ENCODE measurements at places on chromosomes 13 and 19.

GRCh38 chr13:59562924-59563323 is 600.8 kb downstream of the DIAPH3 start:
- DNase-seq: no peak

- no peak for DNase-seq
These were observed 2049.5 kb upstream of the PRR20A start for GRCh38 chr13:55091172-55091571.

- DNase-seq: peak; percentile 9
These were observed 78.9 kb downstream of the FLT1 start for GRCh38 chr13:28415994-28416421.

DNA sequence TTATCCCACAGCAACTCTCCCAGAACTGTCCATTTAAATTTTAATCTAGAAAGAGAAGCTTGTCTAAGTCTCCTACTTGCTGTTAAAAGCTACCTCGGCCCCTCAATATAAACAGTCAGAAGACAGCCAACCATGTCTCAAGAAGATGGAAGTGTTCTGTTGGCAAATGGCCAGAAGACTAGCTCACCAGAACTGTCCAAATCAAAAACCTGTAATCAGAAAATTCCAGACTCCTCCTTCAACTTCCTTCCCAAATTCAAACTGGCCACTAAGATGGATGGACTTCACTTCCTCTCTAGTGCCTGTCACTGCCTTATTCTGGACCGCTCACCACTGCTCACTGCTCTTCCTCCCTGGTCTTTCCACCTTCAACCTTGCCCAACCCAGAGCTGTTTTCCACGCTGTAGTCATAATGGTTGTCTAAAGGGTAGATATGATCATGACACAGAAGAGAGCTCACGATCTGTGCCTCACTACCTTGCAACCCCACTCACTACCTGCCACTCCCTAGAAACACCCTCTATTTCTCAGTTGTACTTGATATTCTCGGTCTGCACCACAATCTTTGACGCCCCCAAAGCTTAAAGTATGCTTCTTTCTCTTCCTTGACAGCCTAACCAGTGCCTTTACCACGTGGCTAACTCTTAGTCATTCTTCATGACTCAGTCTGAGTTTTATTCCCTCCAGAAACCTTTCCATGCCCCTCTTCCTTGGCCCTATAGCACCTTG is 9.2 kb downstream of the FGF14 start:
- DNase-seq: no peak

DNA sequence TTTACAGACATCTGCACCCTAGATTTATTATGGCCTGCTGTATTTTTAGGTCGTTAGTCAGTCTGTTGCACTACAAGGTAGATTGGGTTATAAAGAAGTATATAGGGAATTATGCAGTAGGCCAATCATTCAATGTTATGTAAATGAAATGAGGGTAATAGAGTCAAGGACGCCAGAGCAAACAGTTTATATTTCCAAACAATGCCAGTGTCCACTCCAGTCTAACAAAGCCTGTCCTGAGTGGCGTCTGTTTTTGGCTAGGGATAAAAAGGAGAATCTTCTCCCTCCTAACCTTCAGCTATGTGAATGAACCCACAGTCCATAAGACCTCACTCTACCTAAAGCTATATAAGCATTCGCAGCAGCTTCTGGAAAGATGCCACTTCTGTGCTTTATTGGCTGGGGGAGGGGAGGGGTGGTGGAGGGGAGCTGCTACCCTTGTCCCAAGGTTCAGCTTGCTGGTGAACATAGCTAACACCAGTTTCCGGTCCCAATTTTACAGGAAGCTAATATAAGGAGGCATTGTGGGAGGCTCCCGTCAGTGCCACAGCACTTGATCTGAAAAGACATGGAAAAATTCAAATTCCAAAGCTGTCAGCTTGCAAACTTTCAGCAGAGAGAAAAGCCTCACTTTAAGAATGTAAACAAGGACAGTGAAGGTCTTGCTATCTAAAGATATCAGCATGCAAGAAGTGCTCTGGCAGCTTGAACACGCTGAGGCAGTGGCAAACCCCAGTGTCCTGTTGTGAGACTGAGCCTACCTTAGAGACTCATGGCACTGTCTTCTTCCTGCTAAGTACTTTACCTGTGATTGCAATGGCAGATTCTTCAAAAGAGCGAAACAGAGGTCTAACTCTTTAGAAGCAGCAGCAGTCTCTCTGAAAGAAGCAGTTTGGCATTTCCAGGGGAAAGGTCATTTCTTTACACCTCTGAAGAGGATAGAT is 369.9 kb downstream of the PCDH9 start:
- DNase-seq: peak; percentile 45

GRCh38 chr19:6103217-6103644 is 7.1 kb downstream of the RFX2 start:
- DNase-seq: no peak

DNA sequence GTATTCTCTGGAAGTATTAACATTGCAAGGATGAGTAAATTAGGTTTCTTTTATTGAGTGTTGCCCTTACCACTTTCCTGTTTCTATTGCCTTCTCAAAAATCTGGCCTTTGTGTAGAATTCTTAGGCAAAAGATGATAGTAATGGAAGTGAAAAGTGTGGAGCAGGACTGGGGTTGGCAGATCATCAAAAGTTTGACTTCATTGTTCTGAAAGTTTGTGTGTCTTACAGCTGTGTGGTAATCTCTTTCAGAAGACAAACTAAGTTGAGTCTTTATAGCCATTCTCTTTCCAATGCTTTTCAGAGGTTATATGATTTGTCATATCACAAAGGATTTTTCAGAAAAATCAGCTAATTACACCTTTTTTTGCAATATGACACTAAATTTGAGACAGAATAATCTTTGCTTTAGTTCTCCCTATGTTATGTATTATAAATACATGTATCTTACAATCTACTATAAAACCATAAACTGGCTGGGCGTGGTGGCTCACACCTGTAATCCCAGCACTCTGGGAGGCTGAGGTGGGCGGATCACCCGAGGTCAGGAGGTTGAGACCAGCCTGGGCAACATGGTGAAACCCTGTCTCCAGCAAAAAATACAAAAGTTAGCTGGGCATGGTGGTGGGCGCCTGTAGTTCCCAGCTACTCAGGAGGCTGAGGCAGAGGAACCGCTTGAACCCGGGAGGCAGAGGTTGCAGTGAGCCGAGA is 8.7 kb upstream of the KCNRG start:
- DNase-seq: no peak

DNA sequence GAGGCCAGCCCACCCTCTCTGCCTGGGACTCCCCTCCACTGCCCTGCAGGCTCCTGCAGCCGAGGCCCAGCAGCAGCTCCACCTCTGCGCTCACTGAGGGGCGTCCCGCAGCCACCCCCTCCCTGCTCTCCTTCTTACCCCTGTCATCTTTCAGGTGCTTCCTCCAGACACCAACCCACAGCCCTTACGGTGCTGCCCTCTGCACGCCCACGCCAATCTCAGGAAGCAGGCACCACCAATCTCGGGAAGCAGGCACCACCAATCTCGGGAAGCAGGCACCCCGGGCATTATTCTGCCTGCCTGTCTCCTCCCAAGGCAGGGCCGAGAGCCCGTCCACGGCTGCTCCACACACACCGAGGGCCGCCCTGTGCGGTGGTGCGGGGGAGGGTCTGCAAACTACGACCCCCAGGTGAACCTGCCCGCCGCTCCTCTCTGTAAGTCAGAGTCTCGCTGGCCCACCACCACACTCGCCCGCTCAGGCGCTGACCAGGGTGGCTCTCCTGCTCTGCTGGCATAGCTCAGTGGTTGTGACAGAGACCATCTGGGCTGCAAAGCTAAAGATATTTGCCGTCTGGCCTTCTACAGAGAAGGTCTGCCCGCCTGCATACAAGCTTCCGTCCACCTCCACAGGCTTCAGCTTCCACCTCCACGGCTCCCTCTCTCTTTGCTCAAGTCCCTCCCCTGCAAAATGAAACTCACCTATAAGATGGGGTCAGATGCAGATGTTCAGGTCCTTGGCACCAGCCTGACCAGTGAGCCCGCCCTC is 2.9 kb downstream of the LSM7 start:
- DNase-seq: no peak

DNA sequence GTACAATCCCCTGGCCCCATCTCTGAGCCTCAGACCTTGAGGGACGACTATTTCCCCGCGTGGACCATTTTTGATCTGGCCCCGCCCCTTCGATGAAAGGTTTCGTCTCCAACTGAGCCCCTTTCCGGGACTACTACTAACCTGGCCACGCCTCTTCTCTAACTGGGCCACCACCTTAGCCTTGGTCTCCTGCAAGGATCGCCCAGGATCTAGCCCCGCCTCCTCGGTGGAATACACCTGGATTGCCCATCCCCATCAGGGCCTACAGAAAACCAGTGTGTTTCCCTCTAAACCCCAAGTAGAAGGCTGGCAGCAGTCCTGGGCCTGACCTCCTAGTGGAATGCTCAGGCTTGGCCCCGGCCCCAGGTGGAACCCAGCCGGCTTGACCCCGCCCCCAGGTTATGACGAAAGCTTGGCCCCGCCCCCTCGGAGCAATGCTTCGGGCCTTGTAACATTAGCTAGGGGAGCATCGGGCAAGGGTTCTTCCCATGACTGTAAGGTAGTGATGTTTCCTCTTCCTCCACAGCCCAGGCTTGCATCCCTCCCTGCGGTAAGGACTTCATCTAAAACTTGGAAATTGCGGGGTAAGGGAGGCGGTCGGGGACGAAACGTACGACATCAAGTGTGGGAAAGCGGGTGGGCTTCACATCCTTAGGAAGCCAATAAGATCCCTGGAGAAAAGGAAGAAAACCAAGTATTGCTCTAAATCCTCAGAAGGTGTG is 9.1 kb downstream of the SPACA6 start:
- DNase-seq: peak; percentile 58

GRCh38 chr13:50636007-50636704 is 207.3 kb downstream of the DLEU7 start:
- no peak for DNase-seq

GRCh38 chr13:38348861-38349389 is 726 bp upstream of the UFM1 start:
- peak; percentile 16 for DNase-seq

- DNase-seq: peak; percentile 72
These were observed 13.9 kb downstream of the APLP1 start for GRCh38 chr19:35882114-35882832.

DNA sequence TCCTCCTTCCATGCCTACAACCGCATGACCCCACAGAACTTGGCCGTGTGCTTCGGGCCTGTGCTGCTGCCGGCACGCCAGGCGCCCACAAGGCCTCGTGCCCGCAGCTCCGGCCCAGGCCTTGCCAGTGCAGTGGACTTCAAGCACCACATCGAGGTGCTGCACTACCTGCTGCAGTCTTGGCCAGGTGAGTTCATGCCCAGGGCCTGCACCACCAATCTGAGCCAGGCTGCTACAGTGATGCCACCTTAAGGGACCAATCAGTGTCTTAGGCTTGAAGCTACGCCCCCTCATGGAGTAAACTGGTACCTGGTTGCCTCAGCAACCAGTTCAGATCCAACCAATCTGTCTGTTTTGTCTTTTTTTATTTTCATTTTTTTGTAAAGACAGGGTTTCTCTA is 5.2 kb downstream of the SYDE1 start:
- no peak for DNase-seq

- DNase-seq: no peak
These were observed 19.3 kb downstream of the RUBCNL start for GRCh38 chr13:46367617-46368327.

- DNase-seq: no peak
These were observed at the start of gene TSHZ3 for GRCh38 chr19:31349160-31349881. TSHZ3 (minus strand) TSS chr19:31349436; CDS start chr19:31349219, 217 bp downstream.

DNA sequence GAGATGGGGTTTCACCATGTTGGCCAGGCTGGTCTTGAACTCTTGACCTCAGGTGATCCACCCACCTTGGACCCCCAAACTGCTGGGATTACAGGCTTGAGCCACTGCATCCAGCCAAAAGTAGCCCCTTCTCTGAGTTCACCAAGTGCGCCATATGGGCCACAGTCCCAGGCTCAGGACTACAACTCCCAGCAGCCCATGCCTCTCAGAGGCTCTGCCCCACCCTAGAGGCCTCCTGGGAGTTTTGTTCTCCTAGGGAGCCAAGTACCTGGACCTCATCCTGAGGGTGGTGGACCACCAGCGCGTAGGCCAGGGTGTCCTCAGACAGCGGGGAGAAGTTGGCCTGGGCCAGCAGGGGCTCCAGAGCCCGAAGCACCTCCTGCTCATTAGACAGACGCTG is 18.8 kb downstream of the TMEM143 start:
- no peak for DNase-seq

DNA sequence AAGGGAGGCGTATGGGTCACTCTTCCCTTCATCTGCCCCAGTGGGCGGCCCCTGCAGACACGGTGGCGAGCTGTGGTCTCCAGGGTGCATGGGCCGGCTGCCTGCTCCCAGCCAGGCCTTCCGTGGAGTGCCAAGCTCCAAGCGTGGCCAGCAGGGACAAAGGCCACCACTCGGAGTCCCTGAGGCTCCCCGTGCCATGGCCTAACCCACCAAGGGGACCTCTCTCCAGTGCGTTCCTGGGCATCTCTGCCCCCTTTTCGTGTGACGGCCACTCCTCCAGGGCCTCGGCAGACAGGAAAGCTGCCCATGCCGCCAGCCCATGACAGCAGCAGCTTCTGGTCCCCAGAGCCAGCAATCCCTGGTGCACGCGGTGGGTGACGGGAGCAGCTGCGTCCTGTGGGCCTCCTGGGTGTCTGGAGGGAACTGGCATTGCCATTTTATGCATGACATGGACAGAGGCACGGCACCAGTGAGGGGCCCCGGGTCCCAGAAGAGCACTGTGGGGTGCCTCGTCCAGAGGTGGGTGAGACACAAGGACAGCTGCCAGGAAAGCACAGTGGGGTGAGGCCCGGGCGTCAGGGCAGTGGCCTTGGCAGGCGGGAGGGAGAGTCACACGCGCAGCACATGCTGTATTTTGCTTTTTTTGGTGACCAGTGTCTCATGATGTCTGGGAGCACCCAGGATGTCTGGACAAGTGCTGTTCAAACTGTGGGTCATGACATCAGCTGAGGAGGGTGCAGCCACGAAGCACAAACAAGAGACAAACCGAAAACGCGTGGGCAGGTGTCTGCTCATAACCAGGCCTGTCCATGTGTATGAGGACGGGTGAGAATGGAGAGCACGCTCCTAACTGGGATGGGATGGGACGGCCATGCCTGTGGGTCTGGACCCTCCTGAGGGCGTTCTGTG is 32.3 kb downstream of the CEBPG start:
- DNase-seq: no peak

Data from DMS153 (cell line).